ENCODE measurements at places on chromosomes 1 and 21.

- no peak for DNase-seq
Observed at GRCh38 chr1:219051547-219051946, 122.1 kb upstream of the LYPLAL1 start.

DNA sequence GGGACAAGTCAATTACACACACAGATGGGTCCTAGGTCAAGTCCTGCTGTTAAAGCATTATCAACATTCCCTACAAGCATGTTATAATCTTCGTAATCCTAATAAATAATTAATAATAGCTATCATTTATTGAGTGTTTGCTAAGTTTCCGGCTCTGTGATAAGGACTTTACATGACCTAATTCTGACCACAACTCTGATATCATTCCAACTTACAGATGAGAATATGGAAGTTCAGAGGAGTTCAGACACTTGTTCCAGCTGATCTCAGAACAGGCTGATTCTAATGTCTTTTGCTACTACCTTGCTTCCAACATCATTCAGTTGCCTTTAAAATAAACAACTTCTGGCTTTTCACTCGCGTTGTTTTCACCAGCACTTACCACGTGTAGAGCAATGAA, 770.1 kb upstream of the CXADR start:
- no peak for DNase-seq

DNA sequence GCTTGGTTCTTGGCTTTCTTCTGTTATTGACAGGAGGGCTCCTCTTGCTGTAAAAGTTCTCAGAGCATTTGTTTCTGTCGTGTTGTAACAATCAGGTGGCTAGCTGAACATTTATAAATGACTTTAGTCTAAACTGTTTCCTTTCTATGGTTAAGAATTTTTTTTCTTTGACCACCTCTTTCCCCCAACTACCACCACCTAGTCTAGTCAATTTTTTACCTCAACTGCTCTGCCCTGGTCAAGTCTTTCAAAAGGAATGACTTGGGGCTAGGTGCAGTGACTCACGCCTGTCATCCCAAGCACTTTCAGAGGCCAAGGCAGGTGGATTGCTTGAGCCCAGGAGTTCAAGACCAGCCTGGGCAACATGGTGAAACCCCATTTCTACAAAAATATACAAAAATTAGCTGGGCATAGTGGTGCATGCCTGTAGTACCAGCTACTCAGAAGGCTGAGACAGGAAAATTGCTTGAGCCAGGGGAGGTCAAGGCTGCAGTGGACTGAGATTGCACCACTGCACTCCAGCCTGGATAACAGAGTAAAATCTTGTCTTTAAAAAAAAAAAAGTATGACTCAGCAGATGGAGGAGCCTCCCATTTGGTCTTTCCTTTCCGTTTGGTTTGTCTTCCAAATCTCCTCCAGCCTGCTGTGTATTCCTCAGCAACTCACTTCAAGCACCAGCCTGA, 40.7 kb downstream of the MAP3K21 start:
- DNase-seq: no peak

- no peak for DNase-seq
Observed at GRCh38 chr1:233366575-233366974, 39.1 kb downstream of the MAP3K21 start.

GRCh38 chr21:24895885-24896734, 711.2 kb downstream of the MRPL39 start:
- no peak for DNase-seq
